Activated T-cell treated with anti-CD3 and anti-CD28 coated beads, Interleukin-2, amount 50 U/mL, for 72 hours (primary cell): ENCODE measurements at places on chromosomes 11 and 22. TPM values are rescaled to one million over a fixed set of nuclear protein-coding genes. Genes with fewer than 3 reads are reported as not detected.

The VSIG2 gene
- total RNA-seq = 0.48 TPM

The C11orf86 gene
- not detected for total RNA-seq

The GAL gene
- 0.42 TPM for total RNA-seq

The SLC17A6 gene
- total RNA-seq = not detected

The MOGAT2 gene
- total RNA-seq = not detected

The SHISAL1 gene
- not detected for total RNA-seq

The OR2AT4 gene
- not detected for total RNA-seq

The MMP11 gene
- total RNA-seq = 0.56 TPM

The CARD16 gene
- total RNA-seq = 8.0 TPM

DNA sequence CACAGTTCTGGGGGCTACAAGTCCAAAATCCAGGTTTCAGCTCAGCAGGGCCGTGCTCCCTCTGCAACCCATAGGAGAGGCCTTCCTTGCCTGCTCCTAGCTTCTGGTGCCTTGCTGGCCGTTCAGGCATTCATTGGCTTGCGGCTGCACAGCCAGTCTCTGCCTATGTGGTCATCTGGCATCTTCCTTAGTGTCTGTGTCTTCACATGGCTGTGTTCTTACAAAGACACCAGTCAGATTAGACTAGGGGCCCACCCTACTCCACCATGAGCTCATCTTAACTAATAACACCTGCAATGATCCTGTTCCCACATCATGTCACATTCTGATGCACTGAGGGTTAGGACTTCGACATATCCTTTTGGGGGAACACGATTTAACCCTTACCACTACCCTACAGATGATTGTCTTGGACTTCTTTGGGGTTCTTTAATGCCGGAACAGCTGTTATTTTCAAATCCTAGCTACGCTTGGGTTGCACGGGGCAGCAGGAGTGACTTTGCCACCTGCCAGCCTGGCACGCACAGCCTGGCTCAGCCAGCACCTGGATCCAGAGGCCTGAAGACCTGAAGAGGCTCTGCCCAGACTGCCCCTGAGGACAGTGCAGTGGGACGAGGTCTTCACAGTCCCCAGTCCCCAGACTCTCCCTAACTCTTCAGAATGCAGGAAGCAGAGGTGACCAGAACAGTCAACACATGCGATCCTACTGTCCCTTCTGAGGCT is 7.7 kb upstream of the NEAT1 start:
- DNase-seq = no peak

DNA sequence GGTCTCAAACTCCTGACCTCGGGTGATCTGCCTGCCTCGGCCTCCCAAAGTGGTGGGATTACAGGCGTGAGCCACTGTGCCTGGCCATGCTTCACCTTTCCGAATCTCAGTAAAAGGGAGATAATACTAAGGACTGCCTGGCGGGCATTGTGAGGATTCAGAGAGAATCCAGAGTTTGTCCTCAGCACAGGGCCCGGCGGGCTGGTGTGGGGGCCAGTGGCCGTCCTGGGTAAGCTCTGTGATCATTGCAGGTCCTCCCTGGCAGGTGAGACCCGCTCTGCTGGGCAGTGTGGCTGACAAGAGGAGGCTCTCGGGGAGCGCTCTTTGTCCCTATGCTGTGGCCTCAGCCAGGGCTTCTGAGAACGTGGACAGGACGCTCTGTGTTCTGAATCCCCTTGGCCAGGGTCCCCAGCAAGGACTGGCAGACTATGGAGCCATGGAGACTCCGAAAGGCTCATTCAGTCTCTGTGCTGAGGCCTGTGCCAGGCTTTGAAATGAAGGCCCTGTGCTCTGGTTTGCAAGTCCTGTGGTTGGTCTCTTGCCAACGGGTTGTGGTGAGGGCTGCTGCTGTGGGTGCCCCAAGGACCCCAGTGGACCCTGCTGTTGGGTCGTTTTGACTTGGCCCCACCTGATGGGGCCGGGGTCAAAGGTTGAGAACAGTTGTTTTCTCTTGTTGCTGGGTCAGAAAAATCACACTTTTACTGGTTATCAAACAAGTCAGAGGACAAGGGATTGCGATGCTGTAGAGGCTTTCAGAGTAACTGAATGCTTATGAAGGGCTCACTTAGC is 2.1 kb downstream of the TPCN2 start:
- DNase-seq = no peak

DNA sequence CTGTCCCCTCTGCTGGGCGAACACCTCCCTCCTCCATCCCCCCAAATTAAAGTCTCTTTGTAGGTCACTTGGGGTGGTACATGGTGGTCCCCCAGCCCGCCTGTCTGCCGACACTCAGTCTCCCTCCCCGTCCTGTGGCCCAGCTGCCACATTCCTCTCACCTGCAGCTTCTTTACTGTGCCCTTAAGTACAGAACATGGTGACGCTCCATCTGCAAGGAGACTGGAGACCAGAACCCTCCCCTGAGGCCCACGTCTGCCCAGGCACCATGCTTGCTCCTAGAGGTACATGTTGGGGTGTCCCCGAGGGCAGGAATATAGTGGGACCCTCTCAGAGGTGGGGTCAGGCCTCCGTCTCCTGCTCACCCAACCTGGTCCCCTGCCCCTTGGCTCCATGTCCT is 5.6 kb upstream of the EHD1 start:
- DNase-seq = no peak

GRCh38 chr22:40510631-40511364 is 125.7 kb downstream of the MRTFA start:
- DNase-seq = no peak

- peak; percentile 21 for DNase-seq
These were observed 682 bp downstream of the LARGE1 start for GRCh38 chr22:33919391-33920196.

DNA sequence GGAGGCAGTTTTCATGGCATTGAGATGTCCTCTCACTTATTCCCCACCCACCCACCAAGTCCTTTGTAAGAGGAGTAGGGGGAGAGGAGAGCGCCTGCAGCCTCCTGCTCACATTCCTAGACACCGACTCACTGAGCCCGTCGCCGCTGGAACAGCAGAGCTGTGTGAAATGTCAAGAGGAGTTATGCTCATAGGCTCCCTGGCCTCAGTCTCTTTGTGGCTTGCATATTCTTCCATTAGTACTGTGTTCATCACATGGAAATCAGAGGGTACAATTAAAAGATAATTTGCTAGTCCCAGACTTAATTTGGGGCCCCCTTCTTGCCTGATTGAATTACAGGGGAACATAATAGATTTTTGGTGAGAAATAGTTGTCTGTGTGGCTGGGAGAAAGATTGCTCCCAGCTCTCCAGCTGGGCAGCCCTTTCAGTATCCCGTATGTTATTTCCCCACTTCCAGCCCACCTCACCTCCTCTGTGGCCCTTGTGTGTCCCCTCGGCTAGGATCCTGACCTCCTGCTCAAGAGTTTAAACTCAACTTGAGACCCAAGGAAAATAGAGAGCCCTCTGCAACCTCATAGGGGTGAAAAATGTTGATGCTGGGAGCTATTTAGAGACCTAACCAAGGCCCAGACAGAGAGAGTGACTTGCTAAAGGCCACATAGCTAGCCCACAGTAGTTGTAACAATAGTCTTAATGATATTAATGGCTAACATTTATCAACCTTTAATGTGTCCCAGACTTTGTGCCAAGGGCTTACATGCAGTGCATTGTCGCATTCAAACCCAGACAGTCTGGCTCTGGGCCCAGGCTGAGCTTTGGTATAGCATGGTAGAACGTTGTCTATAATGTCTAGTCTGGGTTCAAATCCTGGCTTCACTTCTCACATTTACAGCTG is 32.2 kb downstream of the LIMK2 start:
- no peak for DNase-seq

GRCh38 chr11:32935462-32936029 is 42.9 kb downstream of the QSER1 start:
- DNase-seq = no peak

DNA sequence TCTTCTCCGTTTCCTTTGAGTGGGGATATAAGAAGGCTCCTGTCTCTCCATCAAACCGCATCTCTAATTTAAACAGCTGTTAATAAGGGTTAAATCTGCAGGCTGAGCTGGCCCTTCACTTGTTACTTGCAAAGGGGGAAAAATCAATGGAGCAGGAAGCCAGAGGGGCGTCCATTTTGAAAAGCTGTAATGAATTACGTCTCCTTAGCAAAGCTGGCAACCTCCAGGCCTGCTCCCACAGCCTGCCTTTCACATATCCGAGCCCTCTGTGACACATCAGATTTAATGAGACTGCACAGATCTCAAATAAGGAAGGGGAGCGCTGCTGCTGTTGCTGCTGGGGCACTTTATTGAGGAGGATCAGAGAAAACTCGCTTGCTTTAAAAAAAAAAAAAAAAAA is 320.8 kb downstream of the BLID start:
- no peak for DNase-seq

DNA sequence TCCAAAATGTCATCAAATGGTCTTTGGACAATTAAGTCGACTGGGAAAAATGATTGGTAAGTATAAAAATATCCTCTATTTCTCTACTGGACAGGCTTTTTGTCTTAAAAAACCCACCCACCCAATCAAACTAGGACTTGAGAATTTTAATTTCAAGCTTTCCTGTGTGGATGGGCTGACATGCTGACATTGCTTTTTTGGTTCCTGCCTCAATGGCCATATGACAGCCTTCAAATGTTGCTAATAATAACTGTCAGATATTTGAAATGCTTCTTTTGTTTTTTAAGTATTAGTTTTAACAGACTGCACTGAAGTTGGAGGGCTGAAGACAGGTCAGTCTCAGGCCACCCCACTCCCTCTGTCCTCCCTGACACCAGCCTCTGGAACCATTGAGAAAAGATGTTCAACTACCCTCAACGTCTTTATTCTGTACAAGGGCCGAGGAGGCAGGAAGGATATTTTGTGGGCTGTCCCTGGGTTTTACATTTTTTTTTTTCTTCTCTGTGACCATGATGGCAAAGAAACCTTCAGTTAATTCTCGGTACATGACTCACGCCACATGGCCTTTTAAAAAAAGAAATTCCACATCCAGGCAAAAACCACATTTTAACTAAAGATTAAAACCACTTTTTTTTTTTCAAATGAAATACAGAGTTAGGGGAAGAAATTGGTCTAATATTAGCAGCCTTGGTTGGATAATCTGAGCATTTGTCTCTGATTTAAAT is 130.4 kb downstream of the SLC1A2 start:
- no peak for DNase-seq

GRCh38 chr11:86519064-86519911 is 144.6 kb downstream of the CCDC81 start:
- DNase-seq = no peak

- DNase-seq = no peak
These were observed 14.6 kb upstream of the TMEM123 start for GRCh38 chr11:102467080-102467708.

DNA sequence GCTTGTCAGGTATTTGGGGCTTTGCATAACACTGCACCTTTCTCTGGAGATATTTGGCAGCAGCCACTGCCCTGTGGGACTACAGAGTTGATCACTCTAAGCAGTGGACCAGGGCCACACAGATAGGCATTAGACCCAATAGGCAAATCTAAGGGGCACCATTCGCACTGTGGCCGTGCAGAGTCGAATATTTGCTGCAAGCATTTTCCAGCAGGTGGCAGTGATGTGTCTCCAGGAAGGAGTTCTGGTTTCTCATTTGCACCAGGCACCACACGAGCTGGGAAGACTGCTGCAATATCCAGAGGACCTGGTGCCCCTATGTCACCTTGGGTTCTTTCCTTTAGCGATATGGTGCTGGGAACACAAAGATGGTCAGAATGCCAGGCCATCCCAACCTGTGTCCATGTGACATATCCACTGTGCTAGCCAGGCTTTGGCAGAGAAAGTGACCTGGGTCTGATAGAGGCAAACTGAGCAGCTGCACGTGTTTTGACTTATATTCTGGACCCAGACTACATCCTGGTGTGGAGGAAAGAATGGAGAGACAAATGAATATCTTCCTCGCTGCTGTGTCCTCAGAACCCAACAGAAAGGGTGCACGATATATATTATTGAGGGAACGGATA is 318.7 kb downstream of the BUD13 start:
- peak; percentile 20 for DNase-seq

GRCh38 chr11:17462940-17463339 is 13.7 kb downstream of the ABCC8 start:
- DNase-seq = no peak

DNA sequence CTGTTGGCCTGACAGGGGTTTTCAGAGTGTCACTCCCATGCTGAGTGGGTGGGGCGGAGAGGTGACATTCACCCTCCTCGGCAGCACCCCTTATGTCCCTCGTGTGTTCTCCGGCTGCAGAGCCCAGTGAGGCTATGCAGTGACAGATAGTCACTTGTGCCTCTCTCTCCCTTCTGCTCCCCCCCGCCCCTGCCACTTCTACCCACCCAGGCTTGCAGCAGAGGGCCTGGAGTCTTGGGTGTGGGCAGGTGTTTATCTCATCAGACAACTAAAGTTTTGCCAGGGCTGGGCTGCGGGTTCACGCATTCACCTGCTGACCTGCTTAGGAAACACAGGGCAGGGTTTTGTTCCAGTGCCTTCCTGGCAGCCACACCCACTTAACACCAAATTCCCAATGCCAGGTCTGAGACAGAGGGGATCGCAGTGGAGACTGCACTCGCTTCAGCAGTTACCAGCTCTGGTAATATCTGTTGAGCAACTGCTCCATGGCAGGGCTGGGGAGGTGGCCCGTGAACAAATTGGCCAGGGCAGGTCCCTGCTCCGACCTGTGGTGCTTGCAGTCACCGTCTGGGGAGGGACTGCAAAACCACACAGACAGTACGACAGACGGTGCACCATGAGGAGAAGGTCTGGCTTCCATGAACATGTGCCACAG is 50.5 kb upstream of the ADA2 start:
- DNase-seq = no peak
